ENCODE measurements at places on chromosomes 6 and 20.

DNA sequence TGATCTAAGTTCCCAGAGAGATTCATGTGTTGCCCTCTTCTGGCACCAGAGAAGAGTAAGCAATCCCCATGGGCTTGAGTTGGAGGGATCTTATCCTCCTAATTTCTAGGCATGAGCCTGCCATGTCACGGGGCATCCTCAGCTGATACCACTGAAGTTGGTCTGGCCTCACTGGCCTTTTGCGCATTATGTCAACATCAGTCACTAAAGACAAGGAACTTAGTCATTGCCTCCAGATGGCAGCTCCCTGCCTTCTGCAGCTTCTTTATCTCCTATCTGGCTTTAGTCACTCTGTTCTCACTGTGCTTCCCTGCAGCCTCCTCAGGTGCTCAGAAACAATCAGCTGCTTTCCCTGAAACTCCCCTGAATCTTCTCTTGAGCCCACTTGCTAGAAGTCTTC lies 312.2 kb downstream of the ADGRG6 start:
- DNase-seq = no peak

DNA sequence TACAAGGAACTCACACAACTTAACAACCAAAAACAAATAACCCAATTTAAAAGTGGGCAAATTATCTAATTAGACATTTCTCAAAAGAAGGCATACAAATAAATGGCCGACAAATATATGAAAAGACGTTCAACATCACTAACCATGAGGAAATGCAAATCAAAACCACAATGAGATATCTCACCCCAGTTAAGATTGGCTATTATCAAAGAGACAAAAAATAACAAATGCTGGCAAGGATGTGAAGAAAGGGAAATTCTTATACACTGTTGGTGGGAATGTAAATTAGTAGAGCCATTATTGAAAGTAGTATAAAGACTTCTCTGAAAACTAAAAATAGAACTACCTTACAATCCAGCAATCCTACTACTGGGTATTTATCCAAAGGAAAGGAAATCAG lies 96.7 kb upstream of the SIRPG start:
- DNase-seq = no peak

GRCh38 chr6:43973357-43973756 lies 153.9 kb downstream of the MRPL14 start:
- DNase-seq = no peak

GRCh38 chr20:52619101-52619500 lies 353.1 kb upstream of the TSHZ2 start:
- no peak for DNase-seq

DNA sequence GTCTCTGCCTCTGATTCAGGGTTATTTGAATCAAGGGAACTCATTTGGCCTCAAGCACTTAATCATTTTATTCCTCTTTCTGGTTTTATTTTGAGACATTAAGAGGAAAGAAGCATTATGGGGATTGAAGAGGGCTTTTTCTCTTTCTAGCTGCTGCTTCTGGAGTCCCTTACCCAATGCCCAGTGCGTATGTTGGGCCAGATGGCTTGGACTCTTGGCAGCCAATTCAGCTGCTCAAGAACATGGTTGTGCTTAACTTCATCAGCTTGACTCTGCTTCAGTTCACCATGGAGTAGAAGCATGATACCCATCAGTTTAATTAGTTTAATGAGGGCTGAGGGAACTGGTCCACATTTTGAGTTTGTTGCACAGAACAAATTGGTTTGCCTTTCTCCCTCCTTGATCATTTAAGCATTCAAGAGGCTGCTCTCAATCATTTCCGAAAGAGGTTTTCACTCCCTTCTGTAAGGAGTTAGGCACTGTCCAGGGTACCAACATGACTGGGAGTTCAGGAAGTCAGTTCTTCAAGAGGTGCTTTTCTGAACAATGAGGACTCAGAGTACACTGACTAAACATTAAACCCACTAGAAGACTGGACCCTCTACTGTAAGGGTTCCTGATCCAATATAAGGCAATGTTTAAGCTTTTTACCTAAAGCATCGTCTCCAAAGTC lies 14.6 kb downstream of the PDYN start:
- DNase-seq = no peak

DNA sequence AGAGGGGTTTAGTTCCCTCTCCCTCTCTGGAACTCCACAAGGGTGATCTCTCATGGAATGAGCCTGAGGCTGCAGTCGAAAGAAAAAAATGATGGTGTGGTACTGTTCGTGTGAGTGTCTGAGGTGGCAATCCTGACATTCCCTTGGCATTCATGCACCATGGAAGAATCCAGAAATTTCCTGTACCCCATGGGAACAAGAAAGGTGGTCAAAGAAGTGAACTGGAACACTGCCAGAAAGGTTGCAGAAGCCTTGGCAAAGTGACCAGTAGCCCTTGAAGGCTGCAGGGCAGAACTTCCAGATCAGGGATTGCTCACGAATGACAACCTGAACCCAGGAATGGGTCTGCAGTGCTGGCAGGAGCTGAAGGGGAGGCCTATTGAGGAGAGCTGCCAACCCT lies 394.7 kb downstream of the CD83 start:
- DNase-seq = no peak

DNA sequence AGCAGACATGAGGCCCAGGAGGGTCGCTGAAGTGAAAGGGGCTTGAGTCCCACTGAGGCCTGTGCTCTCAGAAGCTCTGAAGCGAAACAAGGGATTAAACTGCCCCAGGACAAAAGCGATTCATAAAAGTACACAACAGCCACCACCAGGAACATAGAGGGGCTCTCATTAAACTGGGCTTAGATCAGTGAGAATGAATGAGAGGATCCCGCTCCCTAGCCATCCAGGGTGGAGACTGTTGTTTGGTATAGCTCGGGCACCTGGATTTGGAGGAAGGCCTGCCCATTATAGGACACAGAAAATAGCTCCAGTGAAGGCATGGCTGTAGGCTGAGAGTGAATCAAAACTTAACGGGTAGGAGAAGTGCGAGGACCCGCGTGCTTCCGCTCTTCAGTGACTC lies 91.6 kb upstream of the TAB2 start:
- no peak for DNase-seq

DNA sequence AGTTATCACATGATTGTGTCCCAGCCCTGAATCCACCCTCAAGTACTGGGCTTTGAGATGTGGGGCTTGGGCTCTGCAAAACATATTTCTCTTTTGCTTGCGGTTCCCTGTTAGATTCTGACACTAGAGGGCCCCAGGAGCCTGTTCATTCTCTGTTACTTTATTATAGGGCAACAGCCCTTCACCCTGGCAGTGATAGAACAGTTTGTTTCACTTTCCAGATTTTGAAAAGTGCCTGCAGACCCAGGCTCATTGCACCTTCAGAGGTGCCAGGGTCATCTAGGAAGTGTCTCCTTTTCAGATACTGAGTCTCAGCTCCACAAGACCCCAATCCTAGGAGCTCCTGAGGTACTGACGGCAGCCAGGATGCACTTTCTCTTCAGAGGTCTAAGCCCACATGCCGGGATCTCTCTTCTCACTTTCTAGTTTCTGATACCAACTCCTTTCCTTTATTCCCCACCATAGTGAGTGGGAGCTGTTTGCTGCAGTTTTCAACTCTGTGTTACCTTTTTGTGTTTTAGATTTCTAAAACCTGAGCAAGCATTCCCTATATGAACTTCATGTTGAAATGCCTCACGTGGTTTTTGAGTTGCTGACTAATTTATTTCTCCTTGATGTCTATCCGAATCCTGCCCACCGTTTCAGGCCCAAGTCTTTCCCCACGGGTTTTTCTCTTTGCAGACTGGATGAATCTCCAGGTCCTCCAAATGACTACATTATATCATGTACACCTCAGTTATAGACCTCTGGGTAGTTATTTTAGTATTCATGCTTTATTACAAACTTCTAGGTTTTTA lies 10.9 kb downstream of the ABT1 start:
- DNase-seq = peak; percentile 85

DNA sequence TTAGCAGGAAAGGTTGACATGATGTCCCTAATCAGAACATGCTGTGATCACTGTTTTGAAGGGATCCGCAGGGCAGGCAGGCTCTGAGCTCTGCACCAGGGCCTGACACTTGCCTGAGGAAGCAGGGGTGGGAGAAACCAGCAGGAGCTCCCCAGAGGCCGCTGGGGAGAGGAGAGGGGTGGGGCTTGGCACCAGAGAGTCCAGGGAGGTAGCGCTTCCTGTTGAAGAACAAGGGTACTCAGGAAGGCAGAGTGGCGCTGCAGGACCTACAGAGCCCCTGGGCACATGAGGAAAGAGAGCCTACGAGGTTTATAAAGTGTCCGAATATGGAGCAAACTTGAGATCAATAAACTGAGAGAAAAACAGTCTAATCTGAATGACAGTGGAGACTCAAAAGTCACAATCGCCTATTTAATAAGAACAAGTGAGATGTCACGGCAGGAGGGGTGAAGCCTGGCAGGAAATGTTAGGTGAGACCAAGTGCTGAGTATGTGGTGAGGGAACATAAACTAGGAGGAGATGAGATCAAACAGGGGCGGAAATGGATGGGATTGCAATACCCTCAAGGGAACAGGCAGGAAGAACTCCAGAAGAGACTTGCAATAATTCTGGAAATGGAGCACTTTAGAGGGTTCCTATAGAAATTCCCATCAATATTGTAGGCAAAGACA lies 5.8 kb upstream of the TBXT start:
- DNase-seq = no peak

- no peak for DNase-seq
These were observed 184.4 kb downstream of the GJA10 start for GRCh38 chr6:90078513-90079289.

DNA sequence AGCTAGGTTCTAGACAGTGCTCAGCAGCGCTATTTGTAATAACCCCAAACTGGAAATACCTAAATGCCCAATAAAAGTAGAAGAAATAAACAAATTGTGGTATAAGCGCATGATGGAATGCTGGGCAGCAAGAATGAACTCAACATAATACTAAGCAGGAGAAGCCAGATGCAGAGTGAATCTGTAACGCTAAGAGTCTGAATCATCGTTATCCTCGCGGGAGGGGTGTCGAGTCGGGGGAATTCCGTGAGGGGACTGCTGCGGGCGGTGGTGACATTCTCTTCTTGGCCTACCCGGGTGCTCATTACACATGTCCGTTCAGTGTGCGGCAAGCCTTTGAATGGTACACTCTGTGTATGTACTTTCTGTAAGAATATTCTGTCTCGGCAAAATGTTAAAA lies 83.7 kb downstream of the SULF2 start:
- DNase-seq = no peak

GRCh38 chr6:166862978-166863530 lies 93.3 kb downstream of the RNASET2 start:
- DNase-seq = no peak

DNA sequence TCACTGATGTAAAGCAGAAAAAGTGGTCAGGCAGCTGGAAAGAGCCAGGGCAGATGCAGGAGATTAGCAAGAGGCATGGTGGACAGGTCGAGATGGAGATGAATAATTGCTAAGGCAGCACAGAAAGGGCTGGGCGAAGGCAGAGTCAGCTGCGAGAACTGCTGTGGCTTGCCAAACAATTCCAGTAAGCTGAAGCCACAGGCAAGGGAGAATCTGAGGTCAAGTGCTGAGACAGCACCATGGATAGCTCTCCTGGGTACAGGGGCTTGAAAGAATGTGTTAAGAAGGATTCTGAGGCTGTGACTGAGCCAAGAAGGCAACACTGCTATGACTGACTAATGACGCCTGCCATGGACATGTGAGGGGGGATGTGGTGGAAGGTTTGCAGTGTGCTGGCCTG lies 220.8 kb upstream of the FOXA2 start:
- DNase-seq = no peak

GRCh38 chr20:6160736-6161135 lies 37.9 kb upstream of the FERMT1 start:
- DNase-seq = no peak

DNA sequence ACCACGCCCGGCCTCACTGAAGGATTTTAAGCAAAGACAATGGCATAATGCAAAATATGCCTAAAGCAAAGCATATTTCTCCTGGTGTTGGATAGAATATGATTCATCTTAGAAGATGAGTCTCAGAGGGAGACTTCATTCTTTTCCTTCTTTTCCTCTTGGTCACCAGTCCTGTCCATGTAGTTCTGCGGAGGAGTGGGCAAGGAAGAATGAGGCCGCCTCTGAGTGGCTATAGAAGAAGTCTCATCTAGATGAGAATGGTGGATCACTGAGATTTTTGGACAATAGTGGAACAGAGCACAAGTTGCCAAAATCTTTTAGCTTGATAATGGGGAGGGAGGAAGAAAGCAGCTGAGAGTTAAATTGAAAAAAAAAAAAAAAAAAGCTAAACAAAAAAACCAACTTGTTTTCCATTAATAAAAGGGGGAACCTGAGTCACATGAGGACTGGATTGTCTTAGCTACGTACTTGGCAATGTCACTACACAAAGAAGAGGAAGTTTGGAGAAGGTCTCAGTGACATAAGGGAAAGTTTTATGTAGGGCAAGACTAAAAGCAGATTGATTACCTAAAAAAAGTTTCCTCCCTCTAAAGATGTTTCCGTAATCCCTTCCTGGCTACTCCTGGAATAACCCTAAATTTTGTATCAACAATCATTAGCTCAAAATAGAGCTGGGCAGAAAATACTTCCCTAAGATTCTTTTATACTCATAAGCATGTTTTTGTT lies 6.0 kb downstream of the CD83 start:
- peak; percentile 84 for DNase-seq

DNA sequence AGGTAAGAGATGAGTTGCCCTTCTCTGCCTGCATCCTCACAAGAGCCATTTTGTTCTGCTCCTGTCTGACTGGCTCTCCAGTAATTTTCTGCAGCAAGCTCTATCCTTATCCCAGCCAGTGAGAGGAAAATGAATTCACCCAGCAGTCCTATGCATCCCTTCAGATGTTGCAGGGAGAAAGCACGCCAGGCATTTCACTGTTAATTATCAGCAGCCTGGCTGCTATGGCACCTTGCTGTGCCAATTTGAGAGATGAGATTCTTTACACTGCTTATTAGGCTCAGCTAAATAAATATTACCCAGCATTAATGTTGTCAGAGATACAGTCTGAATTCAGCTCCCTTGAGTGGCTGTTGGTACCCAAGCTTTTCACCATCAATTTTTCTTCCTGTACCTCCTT lies 61.1 kb upstream of the SNAP25 start:
- no peak for DNase-seq

DNA sequence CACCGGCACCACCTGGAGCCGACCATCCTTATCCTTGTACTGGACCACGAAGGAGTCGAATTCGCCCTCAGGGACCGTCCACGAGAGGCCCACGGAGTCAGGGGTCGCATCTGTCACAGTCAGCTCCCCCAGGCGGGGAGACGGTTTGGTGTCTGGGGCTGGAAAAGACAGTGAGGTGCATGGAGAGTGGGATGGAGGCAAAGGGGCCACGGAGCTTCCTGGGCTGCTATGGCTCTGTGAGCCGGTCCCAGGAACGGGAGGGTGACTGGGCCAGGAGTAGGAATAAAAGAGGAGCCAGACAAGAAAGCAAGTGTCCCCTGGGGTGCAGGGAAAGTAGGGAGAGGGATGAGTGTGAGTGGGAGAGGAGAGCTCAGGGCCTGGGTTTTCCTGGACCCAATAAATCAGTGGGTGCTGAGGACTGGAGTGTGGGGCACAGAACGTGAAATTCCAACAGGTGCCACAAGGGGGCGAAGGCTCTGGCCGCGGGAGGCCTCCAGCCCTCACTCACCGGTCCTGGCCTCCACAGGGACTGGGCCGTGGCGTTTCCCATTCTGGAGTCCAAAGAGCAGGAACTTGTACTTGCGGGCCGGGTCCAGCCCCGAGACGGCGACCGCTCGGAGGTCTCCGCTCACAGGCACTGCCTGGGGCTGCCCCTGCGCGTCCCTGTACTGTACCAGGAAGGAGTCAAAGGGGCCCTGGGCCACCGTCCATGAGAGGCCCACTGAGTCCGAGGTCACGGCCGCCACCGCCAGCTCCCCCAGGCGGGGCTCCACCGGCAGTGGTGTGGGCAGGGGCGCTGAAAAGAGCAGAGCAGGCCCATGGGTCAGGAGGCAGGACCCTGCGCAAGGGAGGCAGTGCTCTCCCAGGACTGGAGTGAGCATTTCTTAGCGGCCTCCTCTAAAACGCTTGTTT lies 9.9 kb downstream of the CYP21A2 start:
- peak; percentile 41 for DNase-seq

GRCh38 chr20:50048420-50049166 lies 64.4 kb downstream of the UBE2V1 start:
- no peak for DNase-seq
